ENCODE measurements at places on chromosomes 3 and 15.

- no peak for DNase-seq
Observed at GRCh38 chr15:25796395-25796794, 66.7 kb downstream of the ATP10A start.

DNA sequence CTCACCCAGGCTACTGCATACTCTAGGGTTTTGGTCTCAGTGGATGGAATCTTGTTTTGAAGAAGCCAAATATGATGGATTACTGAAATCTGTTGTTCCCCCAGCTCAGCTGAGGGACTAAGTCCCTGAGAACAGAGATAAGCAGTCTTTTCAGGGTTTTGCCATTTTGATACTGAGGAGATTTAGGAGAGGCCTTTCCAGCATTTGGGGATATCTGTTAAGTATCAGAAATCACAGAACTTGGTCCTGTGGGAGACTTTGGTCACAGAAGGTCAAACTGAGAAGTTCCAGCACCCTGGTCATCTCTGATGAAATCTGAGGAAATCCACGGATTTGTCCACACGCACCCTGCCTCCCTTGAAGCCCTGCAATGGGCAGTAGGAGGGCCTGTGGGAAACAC is 181.0 kb upstream of the GADL1 start:
- no peak for DNase-seq

- no peak for DNase-seq
Observed at GRCh38 chr3:116260491-116260890, 184.8 kb downstream of the LSAMP start.

DNA sequence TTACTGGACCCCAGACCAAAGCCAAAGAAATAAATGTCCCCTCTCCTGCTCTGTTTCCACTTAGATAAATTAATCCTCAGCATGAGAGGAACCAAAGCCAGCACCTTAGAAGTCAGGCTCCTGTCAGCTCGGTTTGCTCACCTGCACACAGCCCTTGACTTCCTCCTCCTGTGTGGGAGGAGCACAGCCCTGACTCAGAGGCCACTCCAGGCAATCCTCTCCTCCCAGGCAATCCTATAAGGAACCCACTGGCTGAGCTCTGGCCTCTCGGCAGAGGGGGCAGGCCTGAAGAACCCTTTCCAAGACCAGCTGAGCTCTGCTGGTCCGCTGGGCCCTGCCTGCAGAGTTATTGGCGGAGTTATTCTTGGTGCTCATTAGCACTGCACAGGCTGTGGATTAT is 30.8 kb downstream of the LIPC start:
- no peak for DNase-seq

- no peak for DNase-seq
Observed at GRCh38 chr3:183332487-183332886, 79.4 kb downstream of the B3GNT5 start.

- no peak for DNase-seq
Observed at GRCh38 chr3:119834754-119835370, 53.0 kb downstream of the NR1I2 start.

GRCh38 chr3:15102256-15102655 is 3.3 kb upstream of the RBSN start:
- no peak for DNase-seq

GRCh38 chr3:146243559-146243958 is 7.3 kb downstream of the PLSCR4 start:
- DNase-seq, result no peak
